ENCODE measurements at places on chromosomes 5 and 9.

- DNase-seq, result peak; percentile 55
Observed at GRCh38 chr5:151196556-151197290, 27.2 kb downstream of the CCDC69 start.

DNA sequence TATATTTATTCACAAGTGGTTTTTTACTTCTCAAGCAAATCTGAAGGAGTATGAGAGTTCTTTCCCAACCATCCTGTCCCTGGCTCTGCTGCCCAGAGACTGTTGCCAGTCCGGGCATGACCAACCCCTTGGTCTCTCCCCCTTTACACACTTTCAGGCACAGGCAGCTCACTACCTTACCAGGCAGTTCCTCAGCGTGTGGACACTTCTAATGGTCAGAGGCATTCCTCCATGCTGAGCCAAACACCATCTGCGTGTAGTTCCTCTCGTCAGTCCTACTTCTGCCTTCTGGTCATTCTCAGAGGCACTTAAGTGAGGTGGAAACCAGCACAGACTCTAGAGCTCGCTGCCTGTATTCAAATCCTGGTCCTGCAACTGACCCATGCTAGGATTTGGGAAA, 56.1 kb downstream of the TSTD2 start:
- DNase-seq, result no peak

GRCh38 chr5:1430121-1430795, 15.0 kb downstream of the SLC6A3 start:
- no peak for DNase-seq

DNA sequence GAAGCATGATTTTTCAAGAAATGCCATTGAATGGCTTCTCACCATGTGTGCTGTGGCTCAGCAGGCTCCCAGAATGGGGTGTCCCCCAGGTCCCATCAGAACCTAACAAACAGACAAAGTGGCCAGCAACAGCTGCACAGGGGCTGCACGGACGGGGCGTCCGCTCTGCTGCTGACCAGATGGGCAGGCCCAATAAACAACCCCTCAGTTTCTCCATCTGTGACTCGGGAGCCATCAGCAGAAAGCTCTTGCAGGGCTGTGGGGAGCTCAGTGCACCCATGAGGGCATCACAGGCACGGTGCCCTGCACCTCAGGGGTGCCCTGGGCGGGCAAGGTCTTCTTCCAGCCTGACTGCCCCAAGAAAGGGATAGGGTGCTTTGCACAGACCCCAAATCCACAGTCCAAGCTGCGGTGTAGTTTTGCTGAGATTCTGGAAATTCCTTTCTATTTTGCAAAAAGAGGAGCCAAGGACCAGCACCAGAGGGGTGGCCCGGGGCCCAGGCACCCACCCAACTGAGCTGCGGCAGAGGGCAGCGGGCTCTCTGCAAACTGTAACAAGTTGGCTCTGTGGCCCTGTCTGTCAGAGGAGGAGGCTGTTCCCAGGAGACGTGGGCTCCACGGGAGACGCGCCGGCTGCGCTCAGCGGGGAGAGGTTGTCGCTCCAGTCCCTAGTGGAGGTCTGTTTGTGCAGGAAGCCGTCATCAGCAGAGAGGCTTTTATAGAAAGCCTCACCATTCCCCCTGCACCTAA, 138.7 kb upstream of the PPP1R26 start:
- DNase-seq, result no peak

Data from hematopoietic multipotent progenitor cell treated with erythropoietin and hydrocortisone succinate and interleukin-3 and kit ligand, for 8 days (in vitro differentiated cells).